ENCODE measurements at places on chromosomes 7 and 10.

DNA sequence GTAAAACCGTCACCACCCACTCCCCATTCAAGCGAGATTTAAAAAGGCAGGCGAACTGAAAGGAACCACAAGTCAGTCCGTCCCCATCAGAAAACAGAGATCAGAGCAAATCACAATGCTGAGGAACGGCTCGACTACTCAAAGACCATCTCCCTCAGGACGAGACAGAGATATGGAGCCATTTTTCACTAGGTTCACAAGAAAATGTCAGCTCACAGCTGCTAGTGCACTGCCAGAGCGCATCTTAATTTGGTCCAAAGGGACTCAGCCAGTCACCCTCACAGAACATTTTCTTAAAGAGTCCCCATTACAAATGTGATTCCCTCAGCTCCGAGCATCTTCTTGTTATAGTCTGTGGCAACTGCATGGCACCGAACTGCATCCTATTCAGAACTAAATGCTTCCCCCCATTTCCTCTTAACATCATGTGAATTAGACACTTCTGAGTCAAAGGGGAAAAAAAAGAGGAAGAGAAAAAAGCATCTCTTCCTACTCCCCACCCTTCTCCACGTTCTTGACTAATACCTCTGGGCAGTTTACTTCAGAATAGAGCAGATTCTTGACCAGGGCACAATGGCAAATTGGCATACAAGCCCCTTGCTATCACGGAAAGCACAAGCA, 683.9 kb downstream of the MAGI2 start:
- no peak for DNase-seq

DNA sequence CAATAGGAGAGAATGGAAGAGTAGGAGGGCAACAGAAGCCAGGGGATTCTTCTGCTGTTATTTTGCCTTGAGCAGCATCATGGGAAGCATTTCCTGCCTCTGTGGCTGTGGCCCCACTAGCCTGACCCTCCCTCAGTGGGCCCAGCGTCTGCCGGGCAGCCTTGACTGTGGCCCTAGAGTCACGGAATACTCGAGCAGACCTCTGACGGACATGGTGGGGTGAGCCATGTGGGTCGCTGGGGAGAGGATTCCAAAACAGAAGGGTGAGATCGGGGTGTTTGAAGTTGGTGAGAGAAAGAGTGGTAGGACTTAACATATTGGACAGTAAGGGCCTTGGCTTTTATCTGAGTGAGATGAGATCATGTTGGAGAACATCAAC, 8.3 kb upstream of the PRKAG2 start:
- no peak for DNase-seq

GRCh38 chr7:33781796-33782195, 123.5 kb upstream of the BMPER start:
- DNase-seq, result no peak

DNA sequence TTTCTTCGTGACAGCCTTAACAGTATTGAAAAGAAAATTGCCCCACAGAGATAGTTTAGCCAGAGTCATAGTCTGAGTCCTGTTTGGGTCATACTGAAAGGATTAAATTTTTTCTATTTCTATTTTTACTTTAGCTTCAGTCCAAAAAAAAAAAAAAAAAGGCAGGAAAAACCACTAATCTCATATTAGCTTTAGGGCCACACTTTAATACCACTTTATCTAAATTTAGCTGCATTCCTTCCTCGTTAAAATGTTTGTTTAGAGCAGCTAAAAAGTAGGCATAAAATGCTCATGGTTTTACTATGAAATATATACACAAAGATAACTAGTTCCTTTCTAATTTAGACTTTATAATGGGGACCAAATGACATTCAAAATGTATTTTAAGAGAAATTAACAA, 216.5 kb upstream of the TMEM196 start:
- DNase-seq, result no peak

DNA sequence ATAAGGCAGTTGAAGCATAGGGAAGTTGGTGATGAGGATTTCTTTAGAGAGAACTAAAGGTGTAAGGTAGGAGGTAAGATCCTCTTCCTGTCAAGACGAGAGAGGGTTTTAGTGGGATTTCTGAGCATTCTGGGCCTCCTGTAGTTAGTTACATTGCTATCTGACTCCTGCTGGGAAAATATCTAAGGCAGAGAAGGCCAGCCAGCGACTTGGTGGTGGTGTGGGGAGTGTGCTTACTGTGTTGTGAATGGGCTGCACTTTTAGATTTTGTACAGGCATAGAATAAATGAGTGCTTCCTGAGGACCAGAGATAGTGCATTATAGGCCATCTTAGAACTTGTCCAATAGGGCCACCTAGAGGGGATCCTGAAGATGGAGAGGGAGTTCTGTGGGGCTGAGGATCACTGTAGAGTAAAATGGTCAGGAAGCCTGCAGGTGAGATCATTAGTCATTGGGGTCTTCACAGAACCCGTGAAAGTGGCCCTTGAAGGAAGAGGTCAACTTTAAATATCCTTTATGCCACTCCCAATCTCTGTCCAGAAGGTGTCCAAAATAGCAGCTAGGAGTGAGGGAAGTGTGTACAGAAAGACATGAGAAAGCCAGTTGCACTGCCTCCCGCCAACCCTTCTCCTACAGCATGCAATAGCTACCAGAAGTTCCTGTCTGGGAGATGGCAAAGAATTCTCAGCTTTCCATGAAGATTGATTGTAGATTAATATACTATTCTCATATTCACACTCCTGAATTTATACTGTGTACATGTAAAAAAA, 266.6 kb downstream of the POLR1F start:
- DNase-seq, result no peak

GRCh38 chr7:131015657-131015958, 281.6 kb upstream of the KLF14 start:
- no peak for DNase-seq

- DNase-seq, result no peak
These were observed 31.9 kb downstream of the LCOR start for GRCh38 chr10:96863922-96864543.

DNA sequence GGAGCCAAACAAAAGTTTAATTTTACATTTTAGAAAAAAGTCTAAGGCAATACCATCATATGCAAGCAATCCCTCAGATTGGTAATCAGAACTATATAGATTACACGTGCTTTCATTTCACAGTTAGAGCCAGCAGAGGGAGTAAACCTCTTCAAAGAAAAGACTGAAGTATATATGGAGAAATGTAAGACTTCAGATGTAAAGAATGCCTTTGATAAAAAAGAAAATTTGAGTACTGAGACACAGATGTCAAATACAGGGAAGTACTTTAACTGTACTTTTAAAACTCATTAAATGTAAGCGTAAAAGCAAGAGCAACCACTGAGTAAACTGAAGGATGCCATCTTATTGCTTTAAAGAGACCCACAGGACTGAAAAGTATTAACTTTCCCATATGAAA, 101.4 kb upstream of the FAM133B start:
- DNase-seq, result no peak
